Stimulated activated naive CD4-positive, alpha-beta T cell treated with Interleukin-2 at 50 U/mL for 16 hours (primary cell): ENCODE measurements at places on chromosomes 13 and 19.

DNA sequence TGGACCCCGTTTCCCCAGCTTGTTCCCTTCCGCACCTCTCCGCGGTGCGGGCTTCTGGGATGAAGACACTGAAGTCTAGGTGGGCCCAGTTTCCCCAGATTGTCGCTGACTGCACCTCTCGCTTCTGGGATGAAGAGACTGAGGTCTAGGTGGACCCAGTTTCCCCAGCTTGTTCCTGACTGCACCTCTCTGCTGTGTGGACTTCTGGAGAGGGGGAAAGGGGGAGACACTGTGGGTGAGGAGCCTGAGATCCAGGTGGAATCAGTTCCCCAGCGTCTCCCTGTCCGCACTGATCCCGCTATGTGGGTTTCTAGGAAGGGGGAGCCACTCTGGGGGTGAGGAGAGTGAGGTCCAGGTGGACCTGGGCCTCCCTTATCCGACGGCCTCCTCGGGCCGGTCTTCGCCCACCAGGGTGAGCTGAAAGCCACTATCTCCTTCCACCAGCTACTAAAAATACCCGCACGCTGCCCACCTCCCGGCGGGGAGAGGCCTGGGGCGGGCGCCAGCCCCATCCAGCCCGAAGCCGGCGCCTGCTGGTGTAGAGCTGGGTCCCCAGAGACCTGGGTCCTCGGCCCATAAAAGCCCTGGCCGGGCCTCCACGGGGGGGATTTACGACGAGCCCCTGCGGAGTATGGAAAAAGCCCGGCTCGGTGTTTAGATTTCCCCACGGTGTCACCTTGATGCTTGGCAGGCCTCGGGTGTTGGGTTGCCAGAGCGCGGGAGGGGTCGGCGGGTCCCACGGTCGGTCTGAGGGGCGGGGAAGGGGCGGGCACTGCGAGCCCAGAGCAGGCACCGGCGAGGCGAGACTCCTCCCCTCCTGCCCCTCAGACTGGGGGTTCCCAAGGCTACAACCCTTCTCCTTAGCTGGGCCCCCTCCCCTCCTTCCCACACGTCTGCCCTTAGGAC lies 10.6 kb downstream of the FUT6 start:
- DNase-seq = no peak

- DNase-seq = no peak
Observed at GRCh38 chr13:31010296-31010695, 77.8 kb downstream of the TEX26 start.

DNA sequence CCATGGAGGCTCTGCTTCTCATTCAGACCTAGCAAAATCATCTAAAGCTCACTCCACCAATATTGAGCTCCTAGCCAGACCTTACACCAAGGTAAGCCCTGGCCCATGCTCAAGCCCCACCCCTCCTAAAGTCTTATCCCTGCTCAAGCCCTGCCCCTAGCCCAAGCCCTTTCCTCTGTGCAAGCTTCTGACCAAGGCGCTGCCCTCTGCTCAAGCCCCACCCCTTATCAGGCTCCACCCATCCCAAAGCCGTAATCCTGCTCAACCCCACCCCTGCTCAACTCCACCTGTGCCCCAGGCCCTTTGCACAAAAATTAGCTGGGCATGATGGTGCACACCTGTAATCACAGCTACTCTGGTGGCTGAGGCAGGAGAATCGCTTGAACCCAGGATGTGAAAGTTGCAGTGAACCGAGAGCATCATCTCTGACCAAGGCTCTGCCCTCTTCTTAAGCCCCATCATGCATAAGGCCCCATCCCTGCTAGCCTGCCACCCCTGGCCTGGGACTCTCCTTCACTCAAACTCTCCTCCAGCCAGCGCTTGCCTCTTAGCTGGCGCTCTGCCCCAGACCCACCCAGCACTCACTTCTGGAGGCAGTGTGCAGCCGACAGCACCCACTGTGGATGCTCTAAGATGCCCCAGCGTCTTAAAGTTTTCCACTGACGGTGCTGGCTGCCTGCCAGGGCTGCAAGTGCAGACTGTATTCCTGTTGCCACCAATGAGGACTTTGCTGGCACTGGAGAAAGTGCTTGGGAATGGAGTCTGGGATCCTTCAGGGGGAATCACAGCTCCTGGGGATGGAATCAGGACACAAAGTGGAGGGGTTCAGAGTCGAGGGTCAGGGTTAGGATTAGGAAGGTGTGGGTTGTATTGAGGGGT lies 16.5 kb downstream of the KLK4 start:
- no peak for DNase-seq

GRCh38 chr13:113057084-113057483 lies 48.5 kb upstream of the F7 start:
- DNase-seq = no peak

- no peak for DNase-seq
Observed at GRCh38 chr19:10764340-10764894, 46.5 kb downstream of the DNM2 start.

DNA sequence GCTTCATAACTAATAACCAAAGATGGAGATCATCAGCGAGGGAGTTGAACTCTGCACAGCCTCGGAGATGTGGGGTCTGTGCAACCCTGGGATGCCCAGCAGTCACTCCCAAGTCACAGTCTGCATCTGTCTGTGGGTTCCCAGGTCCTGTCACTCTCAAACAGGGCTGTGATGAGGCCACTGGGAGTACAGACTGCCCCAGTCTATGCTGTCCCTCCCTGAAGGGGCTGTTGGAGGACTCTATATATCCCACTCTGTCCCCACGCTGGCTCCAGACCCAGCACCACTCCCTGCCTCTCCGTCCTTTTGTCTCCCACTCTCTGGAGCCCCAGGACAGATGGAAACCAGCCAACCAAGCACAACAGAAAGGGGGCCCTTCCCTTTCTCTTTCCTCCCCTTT lies 26.2 kb upstream of the C13orf42 start:
- DNase-seq = no peak

- DNase-seq = no peak
Observed at GRCh38 chr19:16921766-16922591, 33.2 kb downstream of the F2RL3 start.

- DNase-seq = no peak
Observed at GRCh38 chr13:35016362-35017112, 74.5 kb downstream of the NBEA start.

DNA sequence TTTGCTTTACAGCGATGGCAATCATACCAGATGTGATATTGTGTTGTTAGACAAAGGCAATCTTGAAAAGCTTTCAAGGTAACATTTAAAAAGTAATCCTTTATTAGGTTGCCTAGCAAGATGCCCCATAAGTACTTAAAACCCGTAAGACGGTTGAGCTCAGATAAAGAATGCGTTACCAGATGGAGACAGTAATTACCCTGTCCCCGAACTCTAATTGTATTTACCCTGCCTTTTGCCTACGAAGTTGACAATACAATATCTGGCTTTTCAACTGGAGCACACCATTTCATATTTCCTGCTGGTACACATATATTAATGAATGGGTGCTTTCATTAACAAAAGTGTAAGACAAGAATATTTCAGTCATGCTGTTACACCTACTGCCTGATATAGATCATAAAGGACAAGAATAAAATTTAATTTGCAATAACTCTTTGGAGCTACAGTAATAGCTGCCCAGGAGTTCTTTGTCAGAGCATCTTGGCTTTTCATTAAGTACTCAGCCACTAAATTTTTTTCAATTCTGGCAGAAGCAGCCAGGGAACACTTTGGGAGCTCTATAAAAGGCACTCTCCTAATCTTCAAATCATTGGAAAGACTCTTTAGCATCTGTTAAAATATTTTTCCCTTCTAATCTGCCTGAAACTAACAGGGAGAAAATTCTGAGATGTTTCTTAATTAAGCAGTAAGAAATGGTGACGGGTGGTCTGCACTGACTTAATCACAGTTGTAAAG lies 63.8 kb downstream of the DCT start:
- DNase-seq = no peak

- DNase-seq = no peak
Observed at GRCh38 chr13:21924958-21925357, 254.1 kb downstream of the FGF9 start.

GRCh38 chr13:44211286-44211685 lies 162.3 kb upstream of the SERP2 start:
- DNase-seq = no peak

- DNase-seq = no peak
Observed at GRCh38 chr19:35222373-35223015, 6.0 kb downstream of the FAM187B start.

DNA sequence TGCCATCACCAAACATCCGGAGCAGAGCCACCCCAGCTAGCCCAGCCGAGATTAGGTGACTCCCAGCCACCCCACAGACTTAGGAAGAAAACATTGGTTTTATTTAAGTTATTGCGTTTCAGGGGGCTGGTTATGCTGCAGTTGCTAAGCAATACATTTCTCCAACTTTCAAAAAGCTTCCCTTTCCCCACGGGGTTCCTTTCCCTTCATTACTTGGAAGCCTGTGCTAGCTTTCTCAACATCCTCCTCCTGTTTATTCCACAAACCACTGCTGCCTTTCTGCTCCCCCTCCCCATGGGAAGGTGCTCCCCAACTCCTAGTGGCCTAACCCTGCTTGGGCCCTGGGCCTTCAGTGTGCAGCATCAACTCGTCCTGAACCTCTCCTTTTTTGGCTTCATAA lies 52.6 kb downstream of the CDADC1 start:
- DNase-seq = no peak

GRCh38 chr19:482186-483041 lies 13.9 kb upstream of the MADCAM1 start:
- DNase-seq = no peak

GRCh38 chr19:308471-309205 lies 17.4 kb upstream of the PLPP2 start:
- no peak for DNase-seq

- peak; percentile 29 for DNase-seq
Observed at GRCh38 chr13:50080203-50080910, 65.1 kb downstream of the KCNRG start.

DNA sequence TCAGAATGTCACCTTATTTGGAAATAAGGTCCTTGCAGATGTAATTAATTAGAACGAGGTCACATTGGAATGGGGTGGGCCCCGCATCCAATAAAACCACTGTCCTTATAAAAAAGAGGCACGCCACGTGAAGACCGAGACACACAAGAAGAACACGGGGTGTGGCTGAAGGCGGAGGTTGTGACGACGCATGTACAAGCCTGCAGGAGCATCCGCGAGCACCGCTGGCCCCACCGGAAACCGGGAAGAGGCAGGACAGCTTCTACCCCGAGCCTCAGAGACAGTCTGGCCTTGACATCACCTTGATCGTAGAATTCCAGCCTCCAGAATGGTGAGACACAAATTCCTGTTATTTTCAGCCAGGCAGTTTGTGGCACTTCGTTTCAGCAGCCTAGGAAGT lies 177.9 kb downstream of the COL4A1 start:
- no peak for DNase-seq

GRCh38 chr19:1283207-1283916 lies 2.3 kb upstream of the EFNA2 start:
- no peak for DNase-seq

DNA sequence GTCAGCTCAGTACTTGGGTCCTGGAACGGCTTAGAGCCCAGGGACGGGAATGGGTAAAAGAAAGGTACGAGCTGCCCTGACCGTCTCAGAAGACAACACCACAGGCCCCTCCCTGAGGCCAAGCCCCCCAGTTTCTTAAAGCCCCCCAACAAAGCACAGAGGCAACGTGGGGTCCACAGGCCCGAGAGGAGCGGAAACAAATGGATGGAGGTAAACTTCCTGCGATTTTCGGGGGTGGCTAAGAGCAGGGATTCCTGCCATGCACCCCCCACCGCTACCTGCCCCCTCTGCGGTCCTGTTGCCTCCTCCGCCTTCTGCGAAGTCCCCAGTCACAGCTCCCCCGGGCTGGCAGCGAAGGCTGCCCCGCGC lies 48.2 kb downstream of the PTPRS start:
- no peak for DNase-seq

DNA sequence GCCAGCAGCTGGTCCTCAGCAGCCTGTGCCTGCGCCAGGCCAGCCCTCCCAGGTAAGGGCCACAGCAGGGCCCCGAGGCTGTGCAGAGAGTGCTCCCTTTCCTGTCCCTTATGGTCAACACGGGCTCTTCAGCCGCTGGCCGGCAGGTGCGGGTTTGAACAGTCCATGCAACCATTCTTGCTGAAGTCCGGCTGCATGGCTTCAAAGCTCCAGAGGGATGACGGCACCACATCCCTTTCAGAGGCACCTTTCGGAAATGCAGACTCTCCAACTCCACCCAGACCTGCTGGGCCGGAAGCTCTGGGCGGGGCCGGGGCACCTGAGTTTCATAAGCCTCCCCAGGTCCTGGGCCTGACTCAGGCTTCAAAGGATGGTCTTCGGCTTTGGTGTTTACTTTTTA lies 81.3 kb downstream of the SPACA7 start:
- DNase-seq = no peak

DNA sequence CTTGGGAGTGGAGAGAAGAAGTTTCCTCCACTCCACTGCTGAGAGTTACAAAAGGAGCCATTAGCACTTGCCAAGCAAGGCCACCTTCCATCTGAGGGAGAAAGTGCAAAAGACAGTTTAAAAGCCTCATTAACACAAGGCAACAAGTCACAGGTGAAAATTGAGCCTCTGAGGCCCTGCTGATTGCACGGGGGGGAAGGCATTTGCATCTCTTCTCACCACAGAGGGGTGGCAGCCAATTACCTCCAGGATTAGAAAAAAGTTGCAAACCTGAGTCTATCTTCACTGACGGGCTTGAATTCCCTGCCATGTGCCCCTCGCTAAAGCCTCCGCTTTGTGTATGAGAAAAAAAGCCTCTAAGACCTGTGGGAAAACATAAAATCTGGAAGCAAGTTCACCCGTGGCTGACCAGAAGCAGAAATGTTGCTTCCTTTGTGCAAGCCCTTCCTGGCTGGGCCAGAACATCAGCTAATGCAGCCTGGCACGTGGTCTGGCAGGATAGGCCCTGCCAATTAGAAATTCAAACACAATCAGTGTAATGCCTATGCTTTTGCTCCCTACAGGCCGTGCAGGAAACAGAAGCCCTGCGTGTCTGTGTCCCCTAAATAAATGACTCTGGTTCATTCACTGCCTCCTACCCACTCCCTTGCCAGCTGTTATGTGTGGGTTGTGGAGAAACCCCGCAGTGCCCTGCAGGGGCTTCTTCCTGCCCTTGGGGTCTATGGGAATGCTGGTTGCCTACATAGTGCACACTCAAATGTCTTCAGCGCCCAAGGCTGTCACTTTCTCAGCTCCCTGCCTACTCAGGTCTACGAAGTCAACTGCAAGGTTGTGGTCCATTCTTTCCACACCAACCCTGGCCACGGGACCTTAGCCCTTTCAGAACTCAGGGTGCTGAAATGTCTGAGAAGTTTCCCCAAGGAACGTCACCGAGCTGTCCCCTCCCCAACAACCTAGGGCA lies 150.2 kb downstream of the UQCRFS1 start:
- no peak for DNase-seq

DNA sequence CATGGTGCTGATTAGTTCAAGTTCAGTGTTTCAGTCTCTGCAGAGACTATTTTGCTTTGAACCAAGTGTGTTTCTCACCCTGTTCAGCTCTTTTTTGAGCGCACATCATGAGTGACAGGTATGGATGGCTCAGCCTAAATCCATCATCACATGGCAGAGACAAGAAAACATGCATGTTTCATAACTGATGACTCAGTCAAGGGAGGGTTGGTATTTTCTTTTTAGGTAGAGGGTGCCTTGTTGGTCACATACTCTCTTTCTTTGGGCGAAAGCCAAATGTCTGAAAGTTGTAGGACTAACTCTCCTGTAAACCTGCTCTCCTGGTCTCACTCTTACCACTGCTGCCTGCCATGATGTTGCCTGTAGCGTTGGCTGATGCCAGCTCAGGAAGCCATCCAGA lies 48.1 kb upstream of the RAP2A start:
- no peak for DNase-seq
